ENCODE measurements at places on chromosomes 12 and 14.

- no peak overlapping the region for H3K4me3 ChIP-seq
- no peak overlapping the region for H3K27ac ChIP-seq
- peaks cover 22% of the 10 kb centered on the region for H3K36me3 ChIP-seq
- H3K27me3 ChIP-seq: no peaks in the 10 kb centered on the region
- no peaks in the 10 kb centered on the region for H3K4me1 ChIP-seq
- DNase-seq: no peak
These were observed 58.6 kb downstream of the R3HDM2 start for GRCh38 chr12:57372233-57372632.

- H3K27ac ChIP-seq: no peak overlapping the region
- no peaks in the 10 kb centered on the region for H3K27me3 ChIP-seq
- no peak for DNase-seq
These were observed 46.3 kb upstream of the HECTD1 start for GRCh38 chr14:31253746-31254471.

DNA sequence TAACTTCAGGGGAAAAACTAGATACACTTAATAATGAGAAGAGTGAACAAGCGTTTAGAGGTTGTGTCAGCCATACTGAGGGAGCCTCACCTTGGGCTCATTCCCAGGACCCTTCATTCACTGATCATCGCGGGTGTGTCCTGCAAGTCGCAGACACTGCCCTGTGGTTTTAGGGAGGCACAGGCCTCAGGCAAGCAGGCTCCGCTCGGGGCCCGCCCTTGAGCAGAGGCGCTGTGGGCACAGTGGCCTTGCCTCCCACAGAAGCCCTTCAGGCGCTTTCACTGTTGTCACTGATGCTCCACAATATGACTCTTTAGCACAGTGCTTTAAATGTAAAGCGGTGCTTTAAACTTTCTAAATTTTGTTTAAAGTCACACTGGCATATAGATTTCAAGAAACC is 67.4 kb downstream of the DDX51 start:
- peaks cover 13% of the 10 kb centered on the region for H3K36me3 ChIP-seq
- no peak for DNase-seq
- H3K4me1 ChIP-seq: no peaks in the 10 kb centered on the region
- no peaks in the 10 kb centered on the region for H3K27me3 ChIP-seq
- H3K4me3 ChIP-seq: no peak overlapping the region
- no peak overlapping the region for H3K27ac ChIP-seq

- H3K4me1 ChIP-seq: no peaks in the 10 kb centered on the region
- H3K4me3 ChIP-seq: no peak overlapping the region
- H3K27me3 ChIP-seq: no peaks in the 10 kb centered on the region
These were observed 222.0 kb upstream of the LRIG3 start for GRCh38 chr12:59142183-59142790.

DNA sequence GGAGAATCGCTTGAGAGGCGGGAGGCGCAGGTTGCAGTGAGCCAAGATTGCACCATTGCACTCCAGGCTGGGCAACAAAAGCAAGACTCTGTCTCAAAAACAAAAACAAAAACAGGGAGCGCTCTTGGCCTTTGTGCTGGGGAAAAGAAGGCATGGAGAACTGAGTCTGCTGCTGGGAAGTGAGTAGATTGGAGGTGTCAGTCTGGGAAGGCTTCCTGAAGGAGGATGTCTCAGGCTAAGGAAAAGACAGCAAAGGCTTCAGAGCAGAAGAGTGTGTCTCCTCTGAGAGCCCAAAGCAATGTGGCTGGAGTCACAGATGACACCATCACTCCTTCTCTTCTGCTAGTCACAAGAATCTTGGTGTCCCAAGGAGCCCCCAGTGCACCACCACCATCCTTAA is 21.0 kb upstream of the KRT18 start:
- DNase-seq: no peak
- H3K27me3 ChIP-seq: no peaks in the 10 kb centered on the region
- H3K4me3 ChIP-seq: no peak overlapping the region
- H3K4me1 ChIP-seq: peaks cover 55% of the 10 kb centered on the region

GRCh38 chr14:100076133-100076532 is 10.9 kb downstream of the EVL start:
- DNase-seq: no peak
- H3K4me3 ChIP-seq: no peak overlapping the region
- no peaks in the 10 kb centered on the region for H3K27me3 ChIP-seq
- H3K36me3 ChIP-seq: no peaks in the 10 kb centered on the region
- H3K4me1 ChIP-seq: no peaks in the 10 kb centered on the region
- peak overlapping the region; percentile 4 for H3K27ac ChIP-seq
